ENCODE measurements at places on chromosomes 6 and 20. TPM values are rescaled to one million over a fixed set of nuclear protein-coding genes. Genes with fewer than 3 reads are reported as not detected.

GRCh38 chr6:15763837-15764236 lies 101.0 kb upstream of the DTNBP1 start:
- no peak for DNase-seq

DNA sequence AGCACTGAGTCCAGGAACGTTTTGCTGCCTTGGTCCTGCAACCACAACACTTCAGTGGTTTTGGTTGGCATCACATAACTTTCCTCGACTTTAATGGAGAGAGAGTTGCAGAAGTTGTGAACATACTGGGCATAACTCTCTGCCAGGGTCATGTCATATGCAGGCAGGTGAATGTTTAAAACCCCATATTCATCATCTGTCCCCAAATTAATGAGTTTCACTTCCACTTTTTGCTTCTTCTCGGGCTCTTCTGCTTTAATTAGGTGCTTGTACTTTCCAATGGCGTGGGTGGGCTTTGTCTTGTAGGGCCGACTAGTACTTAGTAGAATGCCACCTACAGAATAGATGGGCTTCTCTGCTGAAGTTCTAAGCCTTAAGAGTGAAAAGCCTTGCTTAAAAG lies 45.2 kb upstream of the TFAP2A start:
- DNase-seq: no peak

GRCh38 chr20:5044075-5044620 lies 42.8 kb upstream of the SLC23A2 start:
- no peak for DNase-seq

GRCh38 chr6:10481101-10481500 lies 40.0 kb upstream of the GCNT2 start:
- DNase-seq: no peak

TRIM38 gene
- 1.1 TPM for total RNA-seq

SLC52A3 gene
- total RNA-seq: 7.3 TPM
